Bone marrow (tissue), 2 donors: ENCODE measurements at places on chromosomes 3 and 15.

GRCh38 chr15:94335616-94336015 is 104.3 kb downstream of the MCTP2 start:
- no peak for DNase-seq

- no peak for DNase-seq
Observed at GRCh38 chr15:78097667-78098066, 5.3 kb downstream of the SH2D7 start.

DNA sequence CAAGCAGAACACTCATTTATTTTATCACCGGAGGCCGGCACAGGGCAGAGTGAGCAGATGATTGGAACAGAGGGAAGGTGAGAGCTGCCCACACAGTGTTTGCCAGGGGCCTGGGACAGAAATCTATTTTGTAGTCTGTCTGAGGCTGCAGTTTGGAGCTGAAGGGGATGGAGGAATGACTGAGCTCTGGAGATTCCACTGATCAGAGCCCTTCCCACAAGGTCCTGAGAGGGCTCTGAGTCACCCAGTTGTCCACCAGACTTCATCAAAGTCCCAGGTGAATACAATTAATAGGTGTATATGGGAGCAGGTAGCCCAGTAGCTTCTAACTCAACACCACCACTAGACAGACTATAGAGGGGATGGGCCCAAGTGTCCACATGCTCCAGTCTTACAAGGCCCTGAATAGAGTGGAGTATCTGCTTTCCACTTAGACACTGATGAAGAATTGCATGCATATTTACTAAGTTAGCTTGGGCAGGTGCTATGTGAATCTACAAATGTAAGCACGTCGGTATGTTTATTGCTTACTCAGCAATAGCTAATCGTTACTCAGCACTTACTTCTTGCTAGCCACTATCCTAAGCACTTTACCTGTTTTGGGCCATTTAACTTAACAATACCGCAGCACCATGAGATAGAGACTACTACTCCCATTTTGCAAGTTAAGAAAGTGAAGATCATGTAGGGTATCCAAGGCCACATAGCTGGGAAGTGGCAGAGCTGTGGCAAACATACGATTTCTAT is 2.7 kb upstream of the STARD5 start:
- DNase-seq = no peak

DNA sequence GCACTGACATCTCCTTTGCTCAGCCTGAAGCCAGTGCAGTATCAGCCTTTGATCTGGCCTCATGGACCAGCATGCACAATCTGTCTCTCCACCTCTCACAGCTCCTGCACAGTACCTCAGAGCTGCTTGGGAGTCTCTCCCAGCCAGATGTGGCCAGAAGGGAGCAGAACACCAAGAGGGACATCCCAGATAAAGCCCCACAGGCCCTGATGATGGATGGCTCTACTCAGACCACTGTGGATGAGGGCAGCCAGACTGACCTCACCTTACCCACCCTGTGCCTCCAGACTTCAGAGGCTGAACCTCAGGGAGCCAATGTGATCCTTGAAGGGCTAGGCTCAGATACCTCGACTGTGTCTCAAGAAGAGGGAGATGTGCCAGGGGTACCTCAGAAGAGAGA is 44.4 kb downstream of the CDAN1 start:
- DNase-seq = no peak

DNA sequence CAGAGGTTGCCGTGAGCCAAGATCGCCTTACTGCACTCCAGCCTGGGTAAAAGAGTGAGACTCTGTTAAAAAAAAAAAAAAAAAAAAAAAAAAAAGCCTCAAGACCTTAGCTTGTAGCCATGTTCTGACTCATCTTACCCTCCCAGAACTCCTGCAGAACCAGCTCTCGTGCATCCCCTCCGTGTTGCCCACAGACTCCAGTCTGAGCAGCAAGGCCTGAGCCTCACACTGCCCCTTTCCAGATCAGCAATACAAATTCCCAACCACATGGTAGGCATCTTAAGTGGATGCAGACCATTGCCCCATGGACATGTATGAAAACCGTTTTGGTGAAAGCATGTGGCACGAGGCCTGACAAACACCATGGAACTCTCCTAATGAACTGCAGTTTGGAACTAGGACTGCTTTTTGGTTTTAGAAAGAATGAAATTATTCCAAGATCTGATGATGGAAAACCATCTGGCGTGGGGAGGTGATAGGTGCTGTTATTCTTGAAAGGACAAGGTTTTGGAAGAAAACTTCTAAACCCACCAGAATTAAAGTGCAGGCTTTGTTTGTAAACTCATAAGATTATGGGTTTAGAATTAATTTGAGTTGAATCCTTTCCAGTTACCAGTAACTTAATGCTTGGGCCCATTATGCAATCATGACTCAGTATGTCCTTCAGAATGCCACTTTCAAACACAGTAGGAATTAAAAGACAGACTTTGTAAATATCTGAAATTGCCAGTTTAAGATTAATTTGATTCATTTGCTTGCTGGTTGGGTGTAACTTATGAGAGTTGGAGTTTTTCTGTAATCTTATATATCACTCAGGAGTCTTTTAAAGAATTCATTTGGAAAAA is 163.7 kb upstream of the LRTM1 start:
- no peak for DNase-seq

GRCh38 chr3:105824129-105824528 is 44.7 kb downstream of the CBLB start:
- DNase-seq = no peak

DNA sequence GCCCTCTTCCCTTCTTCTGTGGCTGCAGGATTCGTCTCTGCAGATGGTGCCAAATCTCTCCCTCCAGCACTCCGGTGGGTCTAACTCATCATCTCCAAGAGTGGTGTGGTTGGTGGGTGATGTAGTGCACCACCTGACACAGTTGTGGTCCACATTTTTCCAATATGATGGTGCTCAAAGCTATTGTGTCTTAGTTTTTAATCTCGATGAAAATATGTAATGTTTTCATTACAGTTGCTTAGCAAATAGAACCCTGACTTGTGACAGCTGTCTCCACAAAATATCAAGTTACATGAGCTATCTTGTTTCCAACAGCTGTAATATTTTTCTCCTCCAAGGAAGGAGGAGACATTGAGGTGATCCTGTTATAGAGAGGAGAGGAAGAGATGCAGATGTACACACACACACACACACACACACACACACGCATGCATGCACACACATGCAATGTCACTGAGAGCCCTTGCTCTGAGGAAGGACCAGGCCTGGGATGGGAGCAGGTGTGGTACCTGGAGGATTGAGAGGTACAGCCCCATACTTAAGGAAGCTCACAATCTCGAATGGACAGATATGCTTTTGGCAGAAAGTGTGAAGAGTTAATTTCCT is 15.7 kb upstream of the ESYT3 start:
- no peak for DNase-seq

DNA sequence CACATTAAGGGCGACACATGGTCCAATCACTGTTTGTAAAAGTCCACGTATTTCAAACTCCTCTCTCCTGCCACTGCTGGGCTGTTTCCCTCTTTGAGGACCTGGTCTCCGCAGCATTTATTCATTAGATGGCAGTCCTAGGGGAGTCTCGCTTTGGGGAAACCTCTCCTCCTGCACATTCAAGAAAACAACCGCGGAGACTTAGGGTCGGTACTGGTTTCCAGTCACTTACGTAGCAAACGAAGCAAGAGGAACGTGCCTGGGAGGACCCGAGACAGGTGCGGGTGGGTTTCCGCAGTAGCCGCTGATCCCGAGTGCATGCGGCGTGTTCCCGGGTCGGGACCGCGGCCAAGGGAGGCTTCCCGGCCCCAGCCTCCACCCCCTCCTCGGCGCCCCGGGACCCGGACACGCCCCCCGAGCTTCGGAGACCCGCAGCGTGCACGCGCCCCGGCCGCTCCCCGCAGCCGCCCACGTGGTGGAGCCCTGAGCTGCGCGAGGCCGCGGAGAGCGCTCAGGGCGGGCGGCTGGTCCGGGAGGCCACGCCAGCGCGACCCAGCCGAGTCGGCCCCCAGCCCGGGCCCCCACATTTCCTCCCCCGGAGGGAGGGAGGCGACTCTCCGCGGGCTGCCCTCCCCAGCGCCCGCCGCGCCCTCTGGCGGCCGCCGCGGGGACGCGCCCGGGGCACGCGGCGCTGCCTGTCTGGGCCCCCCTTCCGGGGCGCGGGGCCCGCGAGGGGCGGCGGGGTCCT is 1.1 kb upstream of the IGF1R start:
- DNase-seq = no peak

DNA sequence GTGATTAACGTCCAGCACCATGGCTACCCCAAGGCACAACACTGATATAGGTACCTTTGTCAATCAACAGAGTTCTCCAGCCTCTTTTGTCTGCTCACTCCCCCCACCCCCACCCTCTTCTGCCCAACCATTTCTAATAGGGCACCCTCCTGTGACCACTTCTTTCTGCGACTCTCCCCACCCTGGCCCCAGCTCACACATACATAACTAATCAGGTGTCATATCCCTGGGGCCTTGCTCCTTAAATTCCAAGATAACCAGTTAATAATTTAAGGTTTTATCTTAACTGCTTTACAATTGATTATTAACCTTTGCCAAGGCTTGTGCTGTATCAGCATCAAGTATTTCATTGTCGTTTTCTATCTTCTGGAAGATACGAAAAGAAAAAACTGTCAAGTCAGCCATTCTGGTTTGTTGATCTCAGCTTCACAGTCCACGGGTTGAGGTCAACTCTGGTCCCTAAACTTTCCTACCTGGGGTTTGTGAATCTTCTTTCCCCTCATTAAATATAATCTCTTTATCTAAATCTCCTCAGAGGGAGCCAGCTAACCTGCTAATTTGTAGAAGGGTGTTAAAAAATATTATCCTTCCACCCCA is 27.3 kb upstream of the SLC28A2 start:
- DNase-seq = no peak

GRCh38 chr3:64502284-64502683 is 185.5 kb downstream of the ADAMTS9 start:
- DNase-seq = no peak

DNA sequence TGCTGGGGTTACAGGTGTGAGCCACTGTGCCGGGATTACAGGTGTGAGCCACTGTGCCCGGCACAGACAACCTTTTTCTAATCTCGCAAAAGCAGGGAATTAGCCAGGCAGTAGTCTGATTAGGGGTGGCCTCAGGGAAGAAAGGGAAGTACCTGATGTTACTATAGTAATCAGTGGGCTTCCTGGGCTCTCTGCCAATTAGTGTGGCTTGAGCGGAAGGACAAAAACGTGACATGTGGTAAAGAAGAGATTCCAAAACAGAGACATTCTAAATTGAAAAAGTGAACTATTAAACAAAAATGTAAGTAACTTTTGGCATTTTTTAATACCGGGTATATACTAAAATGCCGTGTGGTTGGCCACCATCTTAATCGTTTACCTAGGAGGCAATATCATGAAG is 48.1 kb downstream of the CFAP20DC start:
- no peak for DNase-seq

DNA sequence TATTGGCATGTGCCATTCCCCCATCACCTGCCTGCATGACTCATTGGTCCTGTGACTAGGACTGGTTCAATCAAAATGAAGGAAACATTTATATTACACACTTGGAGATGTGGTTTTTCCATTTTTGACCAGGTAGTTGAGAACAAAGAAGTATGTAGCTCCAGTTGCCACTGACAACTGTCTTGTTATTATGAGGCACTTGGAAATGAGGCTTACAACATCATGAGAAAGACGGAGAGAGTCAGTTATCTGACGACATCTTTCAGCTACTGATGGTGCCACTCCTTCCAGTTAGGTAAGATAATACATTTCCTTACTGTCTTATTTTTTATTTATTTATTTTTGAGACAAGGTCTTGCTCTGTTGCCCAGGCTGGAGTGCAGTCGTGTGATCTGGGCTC is 21.8 kb upstream of the PROK2 start:
- no peak for DNase-seq

DNA sequence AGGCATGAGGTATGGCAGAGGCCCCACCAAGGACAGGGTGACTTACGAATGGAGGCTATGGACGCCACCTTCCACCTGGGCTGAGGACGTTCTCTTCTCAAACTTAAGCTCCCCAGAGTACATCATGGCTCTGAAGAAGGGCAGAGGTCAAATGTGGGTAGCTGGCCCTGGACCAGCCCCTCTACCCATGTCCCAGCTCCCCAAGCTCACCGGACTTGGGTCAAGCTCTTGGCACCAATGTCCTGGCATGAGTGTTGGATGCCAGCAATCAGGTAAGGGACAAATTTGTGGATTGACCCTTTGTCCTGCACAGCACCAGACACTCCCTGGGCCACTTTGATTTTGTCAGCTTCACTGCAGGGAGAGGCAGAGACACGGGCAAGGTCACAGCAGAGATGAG is 2.5 kb downstream of the NDUFAF3 start:
- no peak for DNase-seq

GRCh38 chr15:94346282-94346681 is 114.9 kb downstream of the MCTP2 start:
- DNase-seq = no peak

- no peak for DNase-seq
Observed at GRCh38 chr3:184949251-184949965, 137.4 kb downstream of the VPS8 start.

DNA sequence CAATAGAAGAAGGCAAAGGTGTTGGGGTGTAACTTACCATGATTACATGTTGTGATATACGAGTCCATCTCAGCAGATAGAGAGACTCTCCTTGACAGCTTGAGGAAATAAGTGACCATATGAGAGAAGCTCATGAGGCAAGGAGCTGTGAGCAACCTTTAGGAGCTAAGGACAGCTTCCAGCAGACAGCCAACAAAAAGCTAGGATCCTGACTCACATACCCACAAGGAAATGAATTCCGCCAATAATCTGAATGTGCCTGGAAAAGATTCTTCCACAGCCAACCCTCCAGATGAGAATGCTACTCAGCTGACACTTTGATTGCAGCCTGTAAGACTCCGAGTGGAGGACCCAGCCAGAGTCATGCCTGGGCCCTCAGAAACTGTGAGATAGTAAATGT is 339.6 kb upstream of the TPRG1 start:
- DNase-seq = no peak
